ENCODE measurements at places on chromosomes 1 and 21. TPM values are rescaled to one million over a fixed set of nuclear protein-coding genes. Genes with fewer than 3 reads are reported as not detected.

DNA sequence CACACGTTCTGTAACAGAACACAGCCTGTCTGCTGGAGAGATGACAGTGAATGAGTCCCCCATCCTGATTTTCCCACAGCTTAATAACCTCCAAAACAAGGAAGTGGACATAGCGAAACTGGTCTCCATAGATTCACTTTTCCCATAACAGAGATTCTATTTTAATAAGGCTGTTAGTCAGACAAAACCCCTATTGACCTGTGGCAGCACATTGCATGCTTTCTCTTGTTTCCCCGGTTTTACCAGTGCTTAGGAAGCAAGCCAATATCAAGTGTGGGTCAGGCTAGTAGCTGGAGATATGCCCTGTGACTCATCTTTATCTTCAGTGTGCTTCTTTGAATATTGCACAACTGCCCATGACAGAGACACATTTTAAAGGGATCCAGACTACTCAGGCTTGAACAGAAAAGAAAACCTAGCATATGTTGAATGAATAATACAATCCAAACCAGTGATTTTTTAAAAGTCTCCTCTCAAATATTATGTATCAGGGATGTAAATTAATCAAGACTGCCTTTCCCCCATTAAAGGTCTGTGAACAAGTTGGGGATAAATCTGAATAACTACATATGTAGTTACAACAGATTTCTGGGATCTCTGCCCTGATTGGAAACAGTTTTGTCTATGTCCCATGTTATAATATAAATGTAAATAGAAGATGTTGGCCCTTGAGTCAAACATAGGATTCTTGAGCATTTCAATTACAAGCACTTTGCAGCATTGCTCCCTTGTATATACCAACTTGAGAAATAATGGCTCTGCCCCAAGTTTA, 11.9 kb upstream of the CLDN8 start:
- DNase-seq: peak; percentile 30

The TTC34 gene
- 0.67 TPM for total RNA-seq

DNA sequence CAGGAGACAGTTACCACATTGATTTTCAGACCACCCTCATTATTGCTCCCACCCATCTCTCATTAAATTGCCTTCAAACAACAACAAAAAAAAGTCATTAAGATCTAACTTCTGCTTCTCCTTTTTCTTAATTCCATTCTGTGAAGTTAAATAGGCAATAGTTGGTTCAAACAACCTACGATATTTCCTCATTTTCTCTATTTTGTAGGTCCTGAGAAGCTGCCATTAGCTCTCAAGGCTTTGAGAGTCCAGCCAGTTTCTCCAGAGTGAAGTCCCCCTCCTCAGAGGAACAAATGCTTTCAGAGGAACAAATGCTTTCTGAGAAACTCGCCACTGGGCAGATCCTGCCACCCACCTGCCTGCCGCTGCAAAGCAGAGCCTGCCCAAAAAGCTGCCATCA, 125.6 kb downstream of the ETS2 start:
- DNase-seq: no peak

The BLACAT1 gene
- 0.34 TPM for total RNA-seq

- DNase-seq: no peak
Measured at GRCh38 chr1:172717722-172718465, 59.0 kb downstream of the FASLG start.

DNA sequence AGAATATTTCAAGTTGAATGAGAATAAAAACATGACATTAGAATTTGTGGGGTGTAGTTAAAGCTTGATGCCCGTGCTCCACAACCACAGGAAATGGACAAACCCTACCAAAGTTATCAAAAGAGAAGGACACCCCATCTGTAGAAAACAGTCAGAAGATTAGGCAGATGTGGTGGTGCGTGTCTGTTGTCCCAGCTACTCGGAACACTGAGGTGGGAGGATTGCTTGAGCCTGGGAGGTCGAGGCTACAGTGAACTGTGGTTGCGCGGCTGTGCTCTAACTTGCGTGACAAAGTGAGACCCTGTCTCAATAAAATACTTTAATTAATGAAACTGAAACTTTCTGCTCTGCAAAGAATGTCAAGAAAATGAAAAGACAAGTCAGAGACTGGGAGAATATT, 1.5 kb upstream of the SPATC1L start:
- no peak for DNase-seq

- DNase-seq: no peak
Measured at GRCh38 chr1:9901148-9902059, 8.7 kb downstream of the CTNNBIP1 start.

DNA sequence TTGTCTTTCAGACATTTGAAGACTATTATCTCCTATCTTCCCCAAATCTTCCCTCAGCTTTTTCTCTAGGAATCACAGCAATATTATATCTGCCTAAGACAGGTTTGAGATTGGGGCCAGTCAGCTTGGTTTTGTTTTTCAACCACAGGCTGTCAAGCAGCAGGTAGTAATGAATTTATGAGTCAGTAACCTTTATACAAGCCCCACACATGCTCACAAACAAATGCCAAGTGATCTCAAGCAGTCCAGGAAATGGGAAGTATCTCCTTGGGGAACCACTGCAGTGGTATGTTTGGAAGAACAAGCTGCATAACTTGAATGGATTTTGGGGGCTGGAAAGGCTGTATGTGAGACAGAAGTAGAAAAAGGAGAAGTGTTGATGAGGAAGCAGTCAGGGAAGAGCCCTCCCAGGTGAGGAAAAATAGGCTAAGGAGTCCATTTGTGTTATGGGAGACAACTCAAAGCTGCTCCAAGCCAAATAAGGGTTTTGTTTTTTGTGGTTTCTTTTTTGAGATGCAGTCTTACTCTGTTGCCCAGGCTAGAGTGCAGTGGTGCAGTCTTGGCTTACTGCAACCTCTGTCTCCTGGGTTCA, 2.1 kb downstream of the DHDDS start:
- DNase-seq: no peak

All from left colon (tissue), 2 donors.